ENCODE measurements at places on chromosomes 7 and 10. TPM values are rescaled to one million over a fixed set of nuclear protein-coding genes. Genes with fewer than 3 reads are reported as not detected.

- peak; percentile 82 for DNase-seq
Measured at GRCh38 chr7:31744294-31744874, 57.4 kb downstream of the PPP1R17 start.

- no peak for DNase-seq
Measured at GRCh38 chr10:80443531-80443974, 10.6 kb upstream of the TSPAN14 start.

- DNase-seq: no peak
Measured at GRCh38 chr10:84826704-84827103, 498.3 kb downstream of the CCSER2 start.

DNA sequence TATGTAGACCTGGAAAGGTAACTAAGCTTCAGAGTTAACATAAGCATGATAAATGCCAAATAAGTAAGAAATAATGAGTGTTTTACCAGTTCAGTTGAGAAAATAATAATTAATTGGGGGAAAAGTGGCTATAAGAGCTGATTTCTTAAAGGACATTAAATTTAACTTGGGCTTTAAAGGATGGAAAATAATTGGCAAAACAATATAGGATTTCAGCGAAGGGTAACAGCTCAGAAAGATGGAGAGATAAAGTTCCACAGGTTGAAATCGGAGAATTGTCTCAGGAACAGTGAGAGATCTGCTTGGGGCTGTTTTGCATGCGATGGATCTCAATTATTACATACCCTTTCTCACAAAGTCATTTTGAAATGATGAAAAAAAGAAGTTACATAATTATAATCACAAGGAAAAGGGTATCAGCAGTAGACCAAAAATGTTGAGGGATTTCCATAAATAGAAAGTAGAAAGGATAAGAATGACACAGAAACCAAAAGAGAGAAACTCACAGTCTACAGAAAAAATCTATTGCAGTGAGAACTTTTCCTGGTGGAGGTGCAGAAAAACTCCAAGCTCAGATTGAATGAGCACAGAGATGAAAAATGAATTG is 40.1 kb upstream of the ITGB8 start:
- no peak for DNase-seq

GRCh38 chr7:127322351-127322750 is 69.6 kb upstream of the GRM8 start:
- no peak for DNase-seq

- DNase-seq: peak; percentile 40
Measured at GRCh38 chr10:115093776-115094408, 727 bp downstream of the ATRNL1 start.

- no peak for DNase-seq
Measured at GRCh38 chr10:77328272-77328816, 309.3 kb downstream of the KCNMA1 start.

DNA sequence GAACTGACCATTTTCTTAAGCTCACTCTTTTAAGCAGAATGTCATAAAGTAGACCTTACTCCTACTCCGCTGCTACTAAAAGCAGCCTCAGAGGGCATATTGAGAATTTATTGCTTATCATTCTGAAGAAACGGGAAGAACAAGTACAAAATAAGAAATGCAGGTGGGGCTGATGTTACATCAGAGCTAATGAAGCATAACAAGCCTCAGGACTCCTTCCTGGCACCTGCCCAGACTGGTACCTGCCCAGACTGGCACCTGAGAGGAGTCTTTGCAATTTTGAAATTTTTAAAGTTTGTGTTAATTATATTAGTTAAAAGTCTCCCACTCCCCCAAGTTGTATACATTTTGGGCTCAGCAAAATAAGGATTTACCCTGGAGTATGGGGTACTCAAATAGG is 162.4 kb downstream of the SEMA3E start:
- no peak for DNase-seq

DNA sequence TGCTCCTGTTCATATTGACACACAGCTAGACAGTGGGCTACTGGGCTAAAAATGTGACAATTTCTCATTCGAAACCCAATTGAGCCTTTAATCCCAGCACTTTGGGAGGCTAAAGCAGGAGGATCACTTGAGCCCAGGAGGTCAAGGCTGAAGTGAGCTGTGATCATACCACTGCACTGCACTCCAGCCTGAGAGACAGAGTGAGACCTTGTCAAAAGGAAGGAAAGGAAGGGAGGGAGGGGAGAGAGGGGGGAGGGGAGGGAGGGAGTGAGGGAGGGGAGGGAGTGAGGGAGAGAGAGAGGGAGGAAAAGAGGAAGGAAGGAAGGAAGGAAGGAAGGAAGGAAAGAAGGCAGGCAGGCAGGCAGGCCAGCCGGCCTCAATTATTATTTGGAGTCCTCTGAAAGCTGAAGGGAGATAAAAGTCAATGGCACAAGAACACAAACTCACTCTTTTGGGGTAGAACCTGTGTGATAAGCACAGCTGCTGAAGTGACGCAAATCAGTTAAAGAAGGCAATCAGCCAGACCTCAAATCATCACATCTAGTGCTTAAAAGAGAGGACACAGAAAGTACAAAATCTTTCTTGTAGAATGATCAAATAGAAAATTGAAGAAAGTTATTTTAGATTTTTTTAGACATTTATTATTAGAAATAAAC is 98.1 kb downstream of the CCDC71L start:
- no peak for DNase-seq

GRCh38 chr7:74051629-74052410 is 23.8 kb downstream of the ELN start:
- DNase-seq: peak; percentile 54

- DNase-seq: no peak
Measured at GRCh38 chr7:87199241-87199640, 20.3 kb downstream of the TMEM243 start.

GRCh38 chr7:98249106-98249505 is 2.9 kb downstream of the TECPR1 start:
- peak; percentile 53 for DNase-seq

GRCh38 chr10:12160664-12161063 is 31.2 kb downstream of the SEC61A2 start:
- no peak for DNase-seq

DNA sequence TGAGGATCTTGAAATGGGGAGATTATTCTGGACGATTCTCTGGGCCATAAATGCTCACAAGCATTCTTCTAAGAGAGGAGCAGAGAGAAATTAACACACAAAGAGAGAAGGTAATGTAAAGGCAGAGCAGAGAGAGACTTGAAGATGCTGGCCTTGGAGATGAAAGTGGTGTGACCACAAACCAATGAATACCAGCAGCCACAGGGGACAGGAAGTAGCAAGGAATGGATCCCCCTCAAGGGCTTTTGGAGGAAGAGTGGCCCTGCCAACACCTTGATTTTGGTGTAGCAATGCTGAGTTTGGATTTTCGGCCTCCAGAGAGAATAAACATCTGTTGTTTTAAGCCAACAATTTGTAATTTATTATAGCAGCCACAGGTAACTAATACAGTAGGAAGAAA is 1155.6 kb downstream of the TYW1 start:
- DNase-seq: no peak

DNA sequence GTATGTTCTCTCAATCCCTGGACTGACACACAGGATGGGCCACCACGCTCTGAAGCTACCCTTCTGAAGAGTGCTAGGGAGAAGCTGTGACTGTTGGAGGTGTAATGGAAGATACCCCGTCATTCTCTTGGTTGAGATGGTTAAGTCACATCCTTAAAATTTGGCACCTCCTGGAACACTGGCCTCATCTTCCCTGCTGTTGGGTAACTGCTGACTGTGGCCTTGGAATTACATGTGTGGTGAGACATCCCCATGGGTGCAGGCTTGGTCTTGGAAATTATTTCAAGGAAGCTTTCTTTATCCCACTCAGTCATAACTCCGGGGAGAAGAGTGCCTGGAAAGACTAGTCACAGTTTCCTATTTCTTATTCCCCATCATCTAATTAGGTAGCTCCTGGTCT is 62.0 kb downstream of the LRMDA start:
- no peak for DNase-seq

DNA sequence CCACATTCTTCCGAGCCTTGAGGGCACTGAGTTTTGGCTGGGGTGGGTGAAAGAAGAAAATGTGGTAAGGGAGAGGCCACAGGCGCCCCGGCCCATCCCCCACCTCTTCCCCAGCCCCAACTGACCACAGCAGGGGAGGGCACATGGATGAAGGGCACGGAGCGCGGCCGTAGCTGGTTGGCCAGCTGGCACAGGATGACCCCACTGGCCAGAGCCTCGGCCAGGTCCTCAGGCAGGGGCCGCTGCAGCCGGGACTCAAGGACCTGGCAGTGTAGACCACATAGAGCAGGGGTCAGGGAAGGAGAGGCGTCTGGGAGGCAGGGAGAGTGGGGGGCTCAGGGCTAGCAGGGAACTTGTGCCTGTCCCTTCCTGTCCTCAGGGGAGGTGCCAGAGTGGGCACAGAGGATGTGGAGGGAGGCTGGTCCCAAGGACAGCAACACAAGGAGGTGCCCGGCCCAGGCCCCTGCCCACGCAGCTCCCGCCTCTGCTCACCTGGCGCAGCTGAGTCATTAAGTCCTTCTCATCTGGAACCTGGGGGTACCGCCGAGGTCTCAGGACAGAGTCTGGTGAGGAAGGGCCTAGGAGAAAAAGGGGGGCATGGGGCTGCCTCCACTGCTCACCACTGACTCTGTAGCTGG is 2.2 kb upstream of the SAP25 start:
- DNase-seq: no peak

- DNase-seq: no peak
Measured at GRCh38 chr7:48296966-48297365, 125.7 kb downstream of the ABCA13 start.

GRCh38 chr10:35083242-35083641 is 6.9 kb downstream of the CUL2 start:
- DNase-seq: no peak

GRCh38 chr7:20777377-20778062 is 9.2 kb downstream of the SP8 start:
- peak; percentile 50 for DNase-seq

DNA sequence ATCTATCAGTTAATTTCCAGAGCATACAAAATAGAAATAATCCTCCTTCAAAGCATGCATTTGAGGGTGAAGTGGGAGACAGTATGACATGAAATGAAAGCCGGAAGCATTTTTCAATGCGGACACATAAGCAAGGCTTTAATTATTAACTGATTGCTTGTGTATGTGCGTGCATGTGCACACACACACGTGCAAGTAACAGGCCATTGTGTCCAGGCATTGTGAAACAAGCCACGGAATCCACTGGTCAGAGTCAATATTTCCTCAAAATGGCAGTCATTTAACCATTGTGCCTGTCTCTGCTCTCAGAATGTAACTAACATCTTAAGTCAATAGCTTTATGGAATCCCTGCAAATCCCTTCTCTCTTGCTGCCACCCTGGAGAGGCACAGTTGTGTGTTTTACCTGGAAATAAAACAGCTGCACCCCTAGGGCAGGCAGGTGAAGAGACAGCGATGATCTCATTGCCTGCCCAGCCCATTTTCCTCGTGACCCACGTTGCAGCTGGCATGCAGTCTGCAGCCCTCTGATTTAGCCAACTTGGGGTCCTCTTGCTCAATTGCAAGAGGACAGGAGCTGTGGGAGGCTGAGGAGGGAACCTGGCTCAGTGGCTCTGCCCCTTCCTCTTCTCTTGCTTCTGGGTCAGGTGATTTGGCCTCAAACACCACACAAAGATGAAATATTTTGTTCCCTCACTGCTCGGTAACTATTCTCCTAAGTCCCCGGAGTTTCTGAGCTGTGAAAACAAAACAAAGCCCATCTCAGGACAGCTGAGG is 500.9 kb upstream of the ZMIZ1 start:
- DNase-seq: no peak

- no peak for DNase-seq
Measured at GRCh38 chr7:139526578-139527544, 3.4 kb downstream of the CLEC2L start.

DNA sequence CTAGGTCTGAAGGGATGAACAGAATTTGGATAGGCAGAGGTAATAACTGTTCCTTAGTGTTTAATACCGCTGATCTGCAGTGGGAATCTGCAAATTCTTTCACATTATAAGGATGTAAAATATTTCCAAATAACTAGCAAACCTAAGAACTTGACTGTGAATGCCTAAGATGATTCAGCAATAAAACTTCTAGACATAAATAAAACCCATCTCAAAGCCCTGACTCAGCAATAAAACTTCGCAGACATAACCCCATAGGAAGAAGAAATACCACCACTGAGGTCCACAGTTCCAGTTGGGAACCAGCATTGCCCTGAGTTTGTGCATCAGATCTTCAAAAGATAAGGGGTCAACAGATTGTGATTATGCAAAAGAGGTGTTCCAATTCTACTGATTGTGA is 354.2 kb downstream of the GFRA1 start:
- no peak for DNase-seq

DNA sequence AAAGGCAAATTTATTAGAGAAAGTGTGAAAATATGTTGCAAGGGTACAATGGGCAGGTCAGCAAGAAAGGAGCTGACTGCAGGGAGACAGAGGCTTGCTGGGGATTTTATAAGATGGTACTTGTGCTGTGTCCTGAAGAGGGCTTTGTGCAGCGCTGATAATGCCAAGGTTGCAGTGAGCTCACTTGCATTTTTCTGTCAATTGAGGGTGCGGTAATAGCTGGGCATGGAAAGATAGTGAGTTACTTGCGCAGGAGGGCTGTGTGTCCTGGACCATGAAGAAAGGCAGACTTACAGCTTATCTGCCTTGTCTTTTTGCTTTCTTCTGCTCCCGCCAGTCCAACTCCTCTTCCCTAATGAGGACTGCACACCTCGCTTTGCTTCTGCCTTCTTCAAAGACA is 12.5 kb downstream of the CDC123 start:
- no peak for DNase-seq

The ACSM6 gene
- total RNA-seq: not detected

The NACAD gene
- 4.8 TPM for total RNA-seq

The FBXO24 gene
- total RNA-seq: not detected

The SAP25 gene
- total RNA-seq: 1.3 TPM

The FOXI2 gene
- not detected for total RNA-seq

The DNAJC30 gene
- total RNA-seq: 16.9 TPM

The CPEB3 gene
- total RNA-seq: 13.2 TPM

The POU6F2 gene
- total RNA-seq: 3.2 TPM

The KLF14 gene
- 0.15 TPM for total RNA-seq

The CRHR2 gene
- total RNA-seq: not detected

The SLC26A3 gene
- not detected for total RNA-seq

The ATP5MK gene
- 843 TPM for total RNA-seq

The LFNG gene
- 5.2 TPM for total RNA-seq

All from right cardiac atrium (tissue), 5 donors.